GM12864 (cell line): ENCODE measurements at places on chromosomes 6 and 20.

- DNase-seq = no peak
These were observed 318.9 kb upstream of the JAG1 start for GRCh38 chr20:10992731-10993130.

DNA sequence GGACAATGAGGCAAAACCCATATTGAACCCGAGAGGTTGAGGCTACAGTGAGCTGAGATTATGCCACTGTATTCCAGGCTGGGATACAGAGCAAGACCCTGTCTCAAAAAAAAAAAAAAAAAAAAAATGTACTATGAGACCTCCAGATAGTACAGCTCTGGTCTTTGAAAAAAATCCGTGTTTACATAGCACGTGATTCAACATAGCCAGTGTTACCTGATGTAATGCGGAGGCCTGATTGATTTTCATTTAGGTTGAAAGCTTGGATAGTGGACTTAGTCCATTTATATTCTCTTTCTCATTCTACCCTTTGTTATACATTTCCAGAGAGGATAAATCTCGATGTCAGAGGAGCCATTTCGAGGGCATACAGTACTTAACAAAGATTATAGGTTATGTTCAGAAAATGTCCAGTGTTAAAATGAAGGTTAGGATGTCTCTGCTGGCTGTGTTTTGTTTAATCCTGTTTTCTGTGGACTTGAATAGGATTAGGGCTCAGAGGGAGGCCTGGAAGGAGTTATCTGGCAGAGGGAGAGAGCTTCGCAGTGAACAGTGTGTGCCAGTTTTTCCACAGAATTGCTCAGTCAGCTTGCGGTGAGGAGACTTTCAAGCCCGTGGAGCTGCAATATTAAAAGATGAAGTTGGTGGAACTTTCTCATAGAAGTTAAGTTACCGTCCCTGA lies 33.9 kb upstream of the BCLAF1 start:
- no peak for DNase-seq

GRCh38 chr6:109632405-109632804 lies 58.6 kb downstream of the AK9 start:
- DNase-seq = no peak

DNA sequence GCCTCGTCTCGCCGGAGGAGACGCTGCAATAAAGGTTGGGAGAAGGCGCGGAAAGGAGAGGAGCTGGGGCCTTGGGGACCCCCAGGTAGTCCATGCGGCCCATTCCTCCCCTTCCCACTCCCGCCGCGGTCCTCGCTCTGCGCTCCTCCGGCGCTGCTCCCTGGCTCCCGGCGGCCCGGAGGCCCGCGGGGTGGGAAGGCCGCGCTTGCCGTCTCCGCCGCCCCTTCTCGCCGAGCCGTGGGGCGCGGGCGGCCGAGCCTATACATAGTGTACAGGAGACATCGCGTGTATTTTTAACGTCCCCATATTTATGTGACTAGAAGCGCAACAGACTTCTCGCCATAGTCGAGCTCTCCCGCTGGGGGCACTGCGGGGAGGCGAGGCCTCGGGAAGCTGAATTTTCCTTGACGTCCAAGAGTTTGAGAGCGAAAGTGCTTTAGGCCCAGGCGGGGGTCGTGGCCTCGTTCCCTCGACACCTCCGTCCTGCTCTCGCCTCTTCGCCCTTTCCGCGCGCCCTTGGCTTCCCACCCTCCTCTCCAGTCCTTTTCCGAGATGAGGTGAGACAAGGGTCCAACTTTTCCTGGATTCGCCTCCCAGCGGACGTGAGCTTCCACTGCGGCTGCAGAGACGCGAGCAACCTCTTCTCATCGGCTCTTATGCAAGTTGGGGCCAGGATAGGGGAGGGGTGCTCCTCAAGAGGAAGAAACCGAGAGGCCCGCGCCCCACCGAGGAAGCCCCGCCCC lies 29.0 kb downstream of the SLC12A5 start:
- no peak for DNase-seq

DNA sequence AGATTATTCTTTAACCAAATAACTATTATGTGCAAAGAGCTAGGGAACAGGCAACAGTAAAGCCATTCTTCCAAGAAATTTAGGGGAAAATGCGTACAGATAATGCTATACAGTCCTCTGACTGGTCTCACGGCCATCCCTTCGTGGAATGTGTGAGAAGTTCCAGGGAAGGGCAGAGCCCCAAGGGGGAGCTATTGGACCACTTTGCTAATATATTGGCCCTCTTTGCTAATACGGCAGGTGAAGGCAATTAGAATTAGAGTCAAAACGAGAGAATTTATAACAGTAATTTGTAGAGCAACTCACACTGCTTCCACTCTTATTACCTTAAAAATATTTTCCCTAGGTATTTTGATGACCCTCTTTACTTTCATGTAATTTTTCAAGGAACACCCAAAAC lies 140.4 kb downstream of the IMPG1 start:
- no peak for DNase-seq

DNA sequence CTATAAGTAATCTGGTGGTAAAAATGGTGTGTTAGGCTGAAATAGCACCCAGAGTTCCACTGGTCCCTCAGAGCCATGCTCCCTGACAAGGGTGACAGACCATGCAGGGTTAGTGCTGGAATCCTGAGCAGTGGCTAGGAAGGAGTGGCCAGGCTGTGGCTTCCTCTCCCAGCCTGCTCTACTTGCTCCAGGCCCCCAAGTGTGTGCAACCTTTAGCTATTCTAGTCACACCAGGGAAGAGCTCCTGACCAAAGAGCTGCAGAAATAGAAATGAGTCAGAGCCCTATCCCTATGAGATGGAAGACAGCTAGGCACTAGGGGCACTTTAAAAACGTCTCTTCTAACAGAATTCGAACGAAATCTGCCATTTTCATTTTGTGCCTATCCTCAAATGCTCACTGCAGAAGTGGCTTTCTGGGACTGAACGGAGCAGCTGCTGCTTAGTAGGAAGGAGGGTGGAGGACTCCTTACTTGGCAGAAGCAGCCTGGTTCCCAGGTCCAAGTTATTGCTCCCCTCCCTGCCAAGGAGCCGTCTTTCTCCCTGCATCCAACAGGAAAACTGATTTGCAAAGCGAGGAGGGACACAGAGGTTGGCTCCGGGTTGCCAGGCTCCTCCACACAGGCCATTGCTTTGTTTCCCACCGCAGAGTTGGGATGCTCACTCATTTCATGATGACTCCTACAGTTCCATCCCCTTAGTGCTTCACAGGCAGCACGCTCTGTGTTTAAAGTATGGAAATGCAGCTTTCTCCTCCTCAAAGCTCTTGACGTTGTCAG lies 754.5 kb downstream of the C6orf118 start:
- no peak for DNase-seq

GRCh38 chr6:131636880-131637792 lies at the start of gene ENPP3:
Gene ENPP3 (plus strand): TSS chr6:131637302. CDS start chr6:131637385, 83 bp downstream.
- DNase-seq = no peak

- DNase-seq = no peak
These were observed 97.8 kb upstream of the MRPS10 start for GRCh38 chr6:42315259-42315990.

- DNase-seq = no peak
These were observed 13.7 kb downstream of the RIPK1 start for GRCh38 chr6:3081960-3082359.

GRCh38 chr6:36751833-36752186 lies 54.2 kb downstream of the RAB44 start:
- DNase-seq = no peak

GRCh38 chr20:2984956-2985661 lies 58.3 kb upstream of the GNRH2 start:
- DNase-seq = no peak

- DNase-seq = no peak
These were observed 121.1 kb upstream of the SLC35B3 start for GRCh38 chr6:8556370-8557013.
